GM04504 (cell line): ENCODE measurements at places on chromosomes 3 and 15.

GRCh38 chr15:76070921-76071635 is 11.3 kb downstream of the TMEM266 start:
- no peak for DNase-seq

DNA sequence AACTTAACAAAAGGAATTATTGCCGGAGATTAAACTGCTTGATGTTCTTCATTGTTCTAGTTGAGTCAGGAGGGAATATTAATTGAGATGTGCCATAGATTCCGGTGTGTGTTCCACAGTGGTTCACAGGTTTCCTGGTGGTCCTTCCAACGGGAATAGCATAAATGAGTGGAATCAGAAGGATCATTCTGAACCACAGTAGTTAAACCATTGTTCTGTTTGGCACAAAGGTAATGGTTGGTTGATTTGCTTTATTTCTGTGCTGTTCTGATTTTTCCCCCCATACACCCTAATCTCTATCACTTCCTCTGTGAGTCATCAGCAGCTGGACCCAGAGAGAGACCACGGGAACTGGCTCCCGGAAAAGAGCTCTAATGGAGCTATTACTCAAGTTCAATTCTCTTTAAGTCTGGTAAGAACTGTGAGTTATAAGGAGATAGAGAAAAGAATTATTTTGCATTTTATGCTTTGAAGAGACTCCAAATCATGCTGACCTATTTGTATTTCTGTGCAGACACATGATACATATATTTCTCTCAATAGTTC is 627.2 kb downstream of the ZIC1 start:
- DNase-seq: no peak

DNA sequence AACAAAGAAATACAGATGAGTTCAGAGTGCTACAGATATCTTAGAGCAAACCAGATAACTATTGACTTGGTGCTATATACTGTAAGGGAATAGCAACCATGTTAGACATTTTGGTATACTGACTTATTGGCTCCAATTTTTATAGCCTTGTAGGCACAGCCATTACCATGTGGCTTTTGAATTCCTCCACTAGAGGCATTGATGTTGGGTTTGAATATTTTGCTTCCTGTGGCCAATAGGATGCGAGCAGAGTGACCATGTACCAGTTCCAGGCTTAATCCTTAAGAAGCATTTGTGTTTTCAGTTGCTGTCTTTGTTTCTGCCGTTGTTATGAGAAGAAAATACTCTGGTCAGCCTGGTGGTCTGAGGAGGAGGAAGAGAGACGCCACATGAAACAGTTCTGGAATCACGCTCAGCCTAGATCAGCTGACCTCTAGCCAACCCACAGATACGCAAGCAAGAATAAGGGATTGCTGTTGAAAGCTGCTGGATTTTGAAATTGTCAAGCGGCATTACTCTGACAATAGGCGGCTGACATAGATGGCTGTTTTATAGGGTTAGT is 109.4 kb upstream of the TNIK start:
- no peak for DNase-seq

DNA sequence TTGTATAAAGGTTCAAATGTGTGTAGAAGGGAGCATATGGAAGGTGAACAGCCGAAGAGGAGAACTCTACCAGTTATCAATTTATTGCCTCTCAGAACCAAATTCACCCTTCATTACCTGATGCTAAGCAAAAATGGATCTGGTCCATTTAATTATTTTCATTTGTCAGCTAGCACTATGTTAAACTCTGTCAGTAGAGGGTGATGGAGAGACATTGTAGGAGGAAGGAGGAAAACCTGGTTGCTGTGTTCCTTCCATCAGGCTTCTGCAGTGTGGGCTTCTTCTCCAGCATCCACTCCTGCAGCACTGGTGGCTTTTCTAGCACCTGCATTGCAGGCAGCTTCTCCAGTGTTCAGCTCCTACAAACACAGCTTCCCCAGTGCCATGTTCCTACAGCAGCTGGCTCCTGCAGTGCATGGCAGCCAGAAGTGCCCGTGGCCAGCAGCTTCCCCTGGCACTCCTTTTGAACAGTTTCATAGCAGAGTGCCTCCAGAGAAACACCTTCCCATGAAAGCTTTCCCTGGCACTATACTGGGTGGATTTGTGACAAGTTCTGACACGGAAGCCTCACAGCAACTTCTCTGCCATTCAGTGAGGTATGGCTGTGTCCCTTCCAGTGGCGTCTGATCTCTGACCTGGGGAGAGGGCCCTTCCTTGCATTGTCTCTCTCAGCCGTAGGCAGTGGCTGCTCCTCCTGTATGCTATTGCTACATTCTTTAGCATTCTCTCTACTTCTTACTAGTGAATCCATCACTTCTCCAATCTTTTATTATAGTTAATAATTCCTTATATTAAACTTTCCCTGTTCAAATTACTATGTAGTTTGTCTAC is 14.6 kb upstream of the IL17RD start:
- DNase-seq: no peak

DNA sequence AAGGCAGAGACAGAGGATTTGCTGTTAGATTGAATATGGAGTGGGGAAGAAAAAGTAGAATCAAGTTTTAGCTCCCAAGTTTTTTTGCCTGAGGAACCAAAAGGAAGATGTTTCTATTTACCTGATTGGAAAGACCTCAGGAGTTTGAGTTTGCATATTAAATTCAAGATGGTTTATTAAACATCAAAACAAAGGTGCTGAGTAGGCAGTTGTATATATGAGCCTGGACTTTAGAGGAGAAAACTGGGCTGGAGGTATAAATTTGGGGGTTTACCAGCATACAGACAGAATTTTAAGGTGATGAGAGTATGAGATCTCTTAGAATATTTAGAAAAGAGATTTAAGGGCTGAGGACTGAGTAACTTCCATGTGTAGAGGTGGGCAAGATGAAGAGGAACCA is 38.2 kb downstream of the GMPS start:
- DNase-seq: no peak

- DNase-seq: peak; percentile 85
These were observed 51.7 kb downstream of the ARNT2 start for GRCh38 chr15:80455668-80456442.

- no peak for DNase-seq
These were observed 432 bp upstream of the RAD54L2 start for GRCh38 chr3:51538115-51538458.

- no peak for DNase-seq
These were observed 80.5 kb upstream of the CCNL1 start for GRCh38 chr3:157240408-157240807.

DNA sequence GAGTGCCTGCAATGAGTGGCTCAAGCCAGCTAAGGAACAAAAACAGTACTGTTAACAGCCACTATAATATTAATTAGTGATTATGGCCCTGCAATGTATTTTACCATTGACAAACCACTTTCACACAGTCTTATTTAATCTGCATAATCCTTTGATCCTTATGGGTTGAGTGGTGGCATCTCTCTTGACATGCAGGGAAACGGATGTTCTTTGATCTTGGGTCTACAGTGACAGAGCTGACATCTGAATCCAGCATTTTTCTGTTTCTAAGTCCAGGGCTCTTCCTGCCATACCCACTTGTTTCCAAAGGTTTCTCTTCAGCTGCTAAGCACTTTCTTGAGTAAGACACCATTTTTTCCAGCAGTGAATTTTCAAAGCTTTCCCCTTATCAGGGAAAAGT is 277.7 kb upstream of the ROPN1 start:
- no peak for DNase-seq

DNA sequence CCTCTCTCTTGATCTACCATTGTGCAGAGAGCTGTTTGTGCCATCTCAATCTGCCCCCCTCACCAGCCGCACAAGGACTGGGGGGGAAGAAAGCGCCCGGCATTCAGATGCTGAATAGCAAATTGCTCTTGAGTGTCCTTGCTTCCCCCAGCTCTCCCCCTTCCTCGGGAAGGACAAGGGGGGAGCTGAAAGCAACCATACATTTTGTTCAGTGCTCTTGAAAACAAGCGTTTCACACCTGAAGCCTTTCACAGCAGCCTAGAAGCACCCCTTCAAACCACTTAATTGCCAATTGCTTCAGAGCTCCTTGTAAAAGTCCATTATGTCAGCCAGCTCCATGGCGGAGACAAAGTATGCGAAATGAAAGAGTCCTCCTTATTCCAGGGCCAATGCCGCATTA is 540.1 kb downstream of the NR2F2 start:
- DNase-seq: no peak

- DNase-seq: no peak
These were observed 71.5 kb downstream of the MCF2L2 start for GRCh38 chr3:183356920-183357319.

GRCh38 chr3:53269888-53270880 is 14.4 kb upstream of the TKT start:
- DNase-seq: peak; percentile 98

GRCh38 chr3:171847595-171848259 is 4.6 kb downstream of the TMEM212 start:
- DNase-seq: no peak

- DNase-seq: no peak
These were observed 5.9 kb upstream of the ALDH1L1 start for GRCh38 chr3:126186271-126186670.

DNA sequence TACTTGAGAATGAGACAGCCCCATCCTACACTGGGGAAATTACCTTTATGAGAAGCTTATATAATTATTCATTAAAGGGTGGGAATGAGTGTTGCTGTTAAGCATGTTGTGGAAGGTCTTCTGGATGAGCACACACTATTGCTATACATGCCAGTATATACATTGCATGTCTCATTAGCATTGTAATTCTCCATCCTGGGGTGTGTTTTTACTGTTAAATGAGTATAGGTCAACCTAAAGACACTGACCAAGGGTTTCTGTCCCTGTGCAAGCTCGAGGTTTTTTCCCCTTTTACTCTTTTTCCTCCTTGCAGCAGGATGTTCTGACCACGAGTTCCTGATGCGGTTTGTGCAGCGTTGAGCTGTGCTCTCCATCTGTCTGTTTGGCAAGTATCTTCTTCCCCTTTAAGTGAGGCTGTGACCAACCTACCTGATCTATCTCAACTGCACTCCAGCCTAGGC is 7.2 kb upstream of the IVD start:
- DNase-seq: no peak

- no peak for DNase-seq
These were observed 112.5 kb downstream of the ADAMTS9 start for GRCh38 chr3:64575211-64575844.

DNA sequence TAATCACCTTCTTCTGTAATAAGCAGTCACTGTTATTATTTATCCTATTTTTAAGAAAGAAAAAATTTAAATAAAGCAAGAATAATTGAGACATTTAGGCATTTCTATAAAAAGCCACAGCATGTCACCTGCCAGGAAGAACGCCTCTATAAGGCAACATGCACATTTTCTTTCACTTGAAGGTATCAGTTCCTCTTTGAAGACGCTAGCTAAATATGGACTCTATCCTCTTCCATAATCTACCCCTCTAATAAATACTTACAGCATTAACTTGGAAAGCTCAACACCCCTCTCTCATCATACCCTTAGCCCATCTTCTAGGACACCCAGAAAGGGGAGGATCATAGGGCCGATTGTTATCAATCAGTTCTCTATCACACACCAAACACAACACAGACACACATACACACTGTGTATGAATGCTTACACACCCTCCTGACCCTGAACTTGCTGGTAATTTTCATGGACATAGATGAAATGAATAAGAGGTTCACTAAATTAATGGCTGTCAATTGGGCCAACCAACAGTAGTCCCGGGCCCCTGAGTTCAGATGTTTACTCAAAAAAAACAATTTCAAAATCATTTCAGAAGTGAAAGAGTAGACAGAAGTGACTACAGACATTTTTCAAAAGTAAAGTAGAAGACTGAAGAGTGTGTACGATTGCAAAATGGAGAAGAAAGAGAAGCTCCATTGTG is 102.5 kb downstream of the ZMAT3 start:
- no peak for DNase-seq

DNA sequence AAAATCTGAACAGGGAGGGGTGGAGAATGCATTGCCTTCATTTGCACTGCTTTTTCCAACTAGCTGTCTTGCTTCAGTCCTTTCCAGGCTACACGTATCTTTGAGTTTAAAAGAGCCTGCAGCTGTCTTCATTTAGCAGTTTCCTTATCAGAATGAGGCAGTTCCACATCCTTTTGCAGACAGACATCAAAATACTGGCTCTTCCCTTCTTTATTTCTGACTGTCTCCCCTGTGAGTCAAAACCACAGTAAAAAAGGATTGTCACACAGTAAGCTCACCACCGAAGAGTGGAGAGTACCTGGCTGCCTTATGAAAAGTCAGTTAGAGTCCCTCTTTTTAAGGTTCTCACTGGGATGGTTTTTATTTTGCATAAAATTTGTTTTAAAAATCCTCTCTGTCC is 205.5 kb upstream of the CD96 start:
- no peak for DNase-seq

DNA sequence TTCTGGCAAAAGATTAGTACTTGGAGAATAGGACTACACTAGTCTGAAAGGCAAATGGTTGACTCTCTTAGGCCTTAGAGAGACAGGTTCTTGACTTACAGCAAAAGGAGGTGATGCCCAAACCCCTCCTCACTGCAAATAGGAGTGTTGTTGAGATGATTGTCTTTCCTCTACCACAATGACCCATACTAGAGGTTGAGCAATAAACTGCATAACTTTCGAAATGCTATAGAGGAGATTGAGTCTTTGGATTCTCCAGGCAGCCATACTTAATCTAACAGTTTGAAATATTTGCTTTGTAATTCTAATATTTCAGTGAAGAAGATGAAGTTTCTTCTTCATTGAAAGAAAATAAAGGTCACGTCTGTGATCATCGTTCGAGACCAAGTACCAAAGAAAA is 498.5 kb upstream of the GBE1 start:
- no peak for DNase-seq

DNA sequence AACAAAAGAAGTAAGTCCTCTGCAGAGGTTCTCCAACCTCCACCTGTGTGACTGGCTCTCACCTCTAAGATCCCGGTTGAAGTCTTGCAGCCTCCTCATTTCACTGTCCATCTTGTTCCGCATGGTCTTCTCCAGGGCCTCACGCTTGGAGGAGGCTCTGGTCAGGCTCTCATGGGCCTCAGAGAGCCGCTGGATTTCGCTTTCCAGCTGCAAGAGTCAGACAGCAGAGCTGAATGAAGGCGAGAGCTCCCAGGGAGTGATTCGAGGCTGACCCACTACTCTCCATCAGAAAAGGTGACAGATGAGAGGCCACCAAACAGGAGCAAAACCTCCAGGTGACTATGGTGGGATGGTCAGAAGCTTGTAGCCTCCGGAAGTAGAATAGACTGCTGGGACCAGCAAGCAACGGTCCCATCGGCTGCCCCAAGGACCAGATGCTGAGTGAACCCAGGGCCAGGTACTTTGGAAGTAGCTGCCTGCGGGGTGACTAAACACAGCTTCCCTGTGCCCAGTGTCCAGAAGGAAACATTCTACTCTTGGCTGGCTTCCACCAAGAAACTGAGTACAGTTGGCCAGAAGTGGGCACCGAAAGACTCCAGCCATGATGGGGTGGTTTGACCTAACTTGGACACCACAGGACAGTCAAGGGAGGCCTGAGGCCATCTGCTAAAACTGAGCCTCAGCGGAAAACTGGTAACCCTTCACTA is 7.9 kb downstream of the AMOTL2 start:
- no peak for DNase-seq

DNA sequence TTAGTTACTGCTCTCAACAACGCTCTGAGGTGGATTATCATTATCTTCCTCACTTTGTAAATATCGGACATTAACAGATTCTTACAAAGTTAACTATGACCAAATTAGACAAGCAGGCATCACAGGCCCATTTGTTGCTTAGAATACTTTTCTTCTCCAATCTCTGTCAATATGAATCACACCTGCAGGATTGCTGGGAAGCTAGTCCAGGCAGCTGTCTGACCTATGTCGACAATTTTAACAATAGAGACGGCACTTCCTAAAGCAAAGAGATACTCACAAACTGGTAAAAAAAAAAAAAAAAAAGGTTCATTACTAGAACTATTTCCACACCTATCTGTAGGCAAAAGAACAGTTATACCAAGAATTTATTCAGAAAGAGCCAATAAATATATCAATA is 85.3 kb downstream of the DPH6 start:
- no peak for DNase-seq

GRCh38 chr3:109864452-109864851 is 527.1 kb upstream of the DPPA4 start:
- no peak for DNase-seq
